ENCODE measurements at places on chromosomes 3 and 15.

DNA sequence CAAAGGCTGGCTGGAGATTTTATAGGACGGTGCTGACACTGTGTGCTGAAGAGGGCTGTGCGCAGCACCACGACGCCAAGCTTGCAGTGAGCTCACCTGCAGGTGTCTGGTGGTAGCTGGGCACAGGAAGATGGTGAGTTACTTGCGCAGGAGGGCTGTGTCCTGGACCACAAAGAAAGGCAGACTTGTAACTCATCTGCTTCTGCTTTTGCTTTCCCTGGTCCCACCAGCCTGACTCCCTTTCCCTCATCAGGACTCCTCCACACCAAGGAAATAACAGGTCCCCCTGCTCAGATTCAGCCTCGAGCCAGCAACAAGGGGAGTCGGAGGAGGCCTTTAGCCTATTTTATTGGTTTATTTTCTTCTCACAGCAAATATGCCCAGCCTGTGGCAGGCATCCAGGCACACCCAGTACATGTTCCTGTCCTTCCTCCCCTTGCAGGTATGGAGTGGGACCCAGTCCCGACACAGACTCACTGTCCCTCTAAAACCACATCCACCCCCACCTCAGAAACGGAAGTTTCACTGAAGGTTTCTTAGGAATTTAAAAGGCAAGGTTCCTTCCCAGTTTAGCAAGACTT lies 35.6 kb upstream of the FLNB start:
- DNase-seq: no peak

DNA sequence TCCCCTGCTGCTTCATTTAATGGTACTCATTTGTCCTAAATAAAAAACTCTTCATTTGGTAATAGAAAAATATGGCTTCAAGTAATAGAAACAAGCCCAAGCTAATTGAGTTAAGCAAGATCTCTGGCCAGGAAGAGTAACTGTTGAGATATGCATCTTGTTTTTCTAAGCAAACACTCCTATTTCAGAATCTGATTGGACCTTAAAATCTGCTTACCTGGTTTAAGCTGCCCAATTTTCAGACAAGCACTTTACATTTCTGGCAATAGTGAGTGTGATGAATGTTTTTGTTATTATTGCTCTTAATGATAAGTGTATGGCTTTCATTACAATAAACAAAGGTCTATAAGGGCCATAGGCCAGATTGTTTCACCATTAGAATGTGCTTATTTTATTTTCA lies 86.2 kb downstream of the CMSS1 start:
- no peak for DNase-seq

DNA sequence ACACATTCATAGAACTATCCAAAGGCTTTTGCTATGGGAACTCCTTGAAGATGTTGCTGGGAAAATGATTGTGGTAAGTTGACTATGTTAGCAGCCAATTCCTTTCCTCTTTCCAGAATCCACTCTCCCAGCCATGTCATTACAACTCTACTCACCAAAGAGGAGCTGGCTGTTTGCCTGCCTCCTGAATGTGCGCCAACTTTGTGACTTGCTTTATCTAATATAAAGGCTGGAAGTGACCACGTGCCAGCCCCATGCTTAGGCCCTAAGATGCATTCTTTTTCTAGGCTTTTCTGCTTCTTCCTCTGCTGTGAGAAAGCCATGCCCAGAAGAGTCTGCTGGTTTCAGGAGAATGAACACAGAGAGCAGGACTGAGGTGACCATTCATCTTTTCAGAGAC lies 182.2 kb downstream of the GABRB3 start:
- DNase-seq: no peak

- DNase-seq: no peak
Observed at GRCh38 chr3:30602946-30603345, 3.5 kb upstream of the TGFBR2 start.

GRCh38 chr3:48847053-48847503 lies 596 bp downstream of the PRKAR2A start:
- DNase-seq: peak; percentile 73

GRCh38 chr3:117628823-117629291 lies 919.3 kb downstream of the TUSC7 start:
- no peak for DNase-seq

DNA sequence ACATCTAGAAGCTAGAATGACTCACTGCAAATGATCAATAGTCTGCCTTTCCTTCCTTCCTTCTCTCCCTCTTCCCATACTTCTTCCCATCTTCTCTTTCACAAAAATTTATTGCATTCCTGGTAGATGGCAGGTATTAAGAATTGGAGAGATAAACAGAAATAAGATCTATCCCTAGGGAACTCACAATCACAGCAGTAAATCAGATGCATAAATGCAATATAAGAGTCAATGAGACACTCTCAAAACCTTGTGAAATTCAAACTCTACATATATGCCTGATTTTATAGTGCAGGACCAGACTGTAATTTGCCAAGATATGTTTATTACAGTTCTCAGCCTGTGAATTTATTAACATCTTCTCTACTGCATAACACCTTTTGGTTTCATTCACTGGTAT lies 78.3 kb upstream of the ARL6 start:
- no peak for DNase-seq

All from activated T-cell treated with anti-CD3 and anti-CD28 coated beads, Interleukin-2, amount 50 U/mL, for 24 hours (primary cell).